Mesothelial cell of epicardium (in vitro differentiated cells): ENCODE measurements at places on chromosomes 16 and 17. TPM values are rescaled to one million over a fixed set of nuclear protein-coding genes. Genes with fewer than 3 reads are reported as not detected.
A peak's percentile ranks its signal among the peaks of the same experiment; 100 is the strongest.

- peaks cover 2% of the 10 kb centered on the region for H3K27me3 ChIP-seq
- no peaks in the 10 kb centered on the region for H3K36me3 ChIP-seq
- H3K27ac ChIP-seq = no peak overlapping the region
- no peak for DNase-seq
- no peak overlapping the region for H3K4me3 ChIP-seq
Measured at GRCh38 chr16:83338941-83339340, 468.8 kb upstream of the HSBP1 start.

The IKZF3 gene
- 0.58 to 0.75 TPM (median 0.67 TPM) in 3 replicates for total RNA-seq

DNA sequence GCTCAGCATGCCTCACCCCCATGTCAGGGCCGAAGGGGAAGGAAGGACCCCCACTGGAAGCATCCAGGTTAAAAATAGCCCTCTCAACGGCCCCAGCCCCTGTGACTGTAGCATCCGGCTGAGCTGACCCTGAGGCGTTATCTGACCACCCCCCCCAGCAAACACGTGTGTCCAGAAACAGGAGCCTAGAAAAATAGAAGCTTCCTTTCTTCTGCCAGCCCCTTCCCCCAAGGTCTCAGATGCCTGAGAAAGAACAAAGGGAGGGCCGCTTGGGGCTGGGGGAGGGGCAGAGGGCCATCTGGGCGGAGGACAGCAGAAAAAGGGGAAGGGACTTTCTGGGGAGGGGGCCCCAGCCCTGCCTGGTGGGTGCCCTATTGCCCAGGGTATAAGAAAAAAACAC, 55.8 kb downstream of the ACTG1 start:
- H3K4me1 ChIP-seq = peaks cover 6% of the 10 kb centered on the region
- DNase-seq = no peak
- H3K27me3 ChIP-seq = no peaks in the 10 kb centered on the region

GRCh38 chr16:2470603-2471015, 488 bp upstream of the NTN3 start:
- peak overlapping the region; percentile 25 for H3K27ac ChIP-seq
- peaks cover 27% of the 10 kb centered on the region for H3K4me1 ChIP-seq
- H3K27me3 ChIP-seq = no peaks in the 10 kb centered on the region
- no peaks in the 10 kb centered on the region for H3K36me3 ChIP-seq

GRCh38 chr17:83099570-83100181, 20.3 kb downstream of the METRNL start:
- H3K4me1 ChIP-seq = peaks cover 54% of the 10 kb centered on the region
- peaks cover 7% of the 10 kb centered on the region for H3K36me3 ChIP-seq
- peak overlapping the region; percentile 97 for H3K27ac ChIP-seq

The ABCC12 gene
- not detected in 3 replicates for total RNA-seq

DNA sequence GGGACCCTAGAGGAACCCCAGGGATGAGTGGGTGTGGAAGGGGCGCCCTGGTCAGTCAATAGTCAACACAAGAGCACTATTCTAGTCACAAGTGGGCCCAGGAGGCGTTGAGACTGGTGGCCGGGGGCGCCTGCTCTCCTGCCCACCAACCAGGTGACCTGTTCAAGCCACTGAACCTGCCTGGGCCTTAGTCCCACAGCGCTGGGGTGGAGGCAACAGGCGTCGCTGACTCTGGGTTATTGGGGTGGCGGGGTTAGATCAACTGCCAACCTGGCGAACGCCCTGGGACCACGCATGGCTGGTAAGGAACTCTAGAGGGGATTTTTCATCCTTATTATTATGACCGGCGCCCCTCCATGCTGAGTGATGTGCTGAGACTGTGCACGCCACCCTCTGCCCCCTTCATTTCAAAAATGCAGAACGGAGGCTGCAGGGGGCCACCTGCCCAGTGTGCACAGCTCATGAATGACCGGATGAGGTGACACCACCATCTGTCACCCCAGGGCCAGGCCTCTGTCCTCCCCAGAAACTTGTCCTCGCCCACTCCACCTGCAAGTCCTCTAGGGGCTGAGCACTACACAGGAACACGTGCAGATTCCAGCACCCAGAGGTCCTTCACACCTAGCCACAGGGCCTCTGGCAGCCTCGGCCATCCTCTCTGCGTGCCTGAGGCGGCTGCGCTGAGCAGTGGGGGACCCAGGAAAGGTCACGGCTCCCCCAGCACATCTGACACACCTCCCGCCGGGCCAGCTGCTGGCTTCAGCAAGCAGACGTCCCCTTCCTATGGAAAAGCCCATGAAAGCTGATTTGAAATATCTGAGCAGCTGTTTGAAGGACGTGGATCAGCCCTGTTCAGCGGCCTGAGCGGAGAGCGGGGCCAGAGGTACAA, 51.6 kb upstream of the DNAH17 start:
- H3K4me1 ChIP-seq = peaks cover 3% of the 10 kb centered on the region
- no peaks in the 10 kb centered on the region for H3K27me3 ChIP-seq
- H3K4me3 ChIP-seq = no peak overlapping the region

GRCh38 chr17:6755731-6756184, at the start of gene XAF1:
Gene XAF1, plus strand, starts transcription at chr17:6756046. Its CDS starts 33 bp downstream, at chr17:6756079.
- H3K36me3 ChIP-seq = no peaks in the 10 kb centered on the region
- peak within 1 kb of the TSS; percentile 47 for H3K27ac ChIP-seq
- peaks cover 15% of the 10 kb centered on the region for H3K4me1 ChIP-seq
- H3K27me3 ChIP-seq = peaks cover 29% of the 10 kb centered on the region
- DNase-seq = no peak

DNA sequence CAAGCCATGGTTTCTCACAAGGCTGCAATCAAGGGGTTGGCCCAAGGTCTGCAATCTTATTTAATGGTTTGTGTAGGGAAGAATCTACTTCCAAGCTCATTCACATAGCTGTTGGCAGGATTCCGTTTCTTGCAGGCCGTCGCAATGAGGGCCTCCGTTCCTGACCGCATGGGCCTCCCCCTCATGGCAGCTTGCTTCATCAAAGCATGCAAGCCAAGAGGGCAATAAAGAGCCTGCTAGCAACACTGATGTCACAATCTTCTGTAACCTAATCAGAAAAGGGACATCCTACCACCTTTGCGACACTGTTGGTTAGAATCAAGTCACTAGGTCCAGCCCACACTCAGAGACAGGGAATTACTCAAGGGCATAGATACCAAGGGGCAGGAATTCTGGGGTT, 95.5 kb downstream of the CCT6B start:
- no peaks in the 10 kb centered on the region for H3K36me3 ChIP-seq
- no peak overlapping the region for H3K27ac ChIP-seq
- DNase-seq = no peak
- no peak overlapping the region for H3K4me3 ChIP-seq
- peaks cover 30% of the 10 kb centered on the region for H3K27me3 ChIP-seq

DNA sequence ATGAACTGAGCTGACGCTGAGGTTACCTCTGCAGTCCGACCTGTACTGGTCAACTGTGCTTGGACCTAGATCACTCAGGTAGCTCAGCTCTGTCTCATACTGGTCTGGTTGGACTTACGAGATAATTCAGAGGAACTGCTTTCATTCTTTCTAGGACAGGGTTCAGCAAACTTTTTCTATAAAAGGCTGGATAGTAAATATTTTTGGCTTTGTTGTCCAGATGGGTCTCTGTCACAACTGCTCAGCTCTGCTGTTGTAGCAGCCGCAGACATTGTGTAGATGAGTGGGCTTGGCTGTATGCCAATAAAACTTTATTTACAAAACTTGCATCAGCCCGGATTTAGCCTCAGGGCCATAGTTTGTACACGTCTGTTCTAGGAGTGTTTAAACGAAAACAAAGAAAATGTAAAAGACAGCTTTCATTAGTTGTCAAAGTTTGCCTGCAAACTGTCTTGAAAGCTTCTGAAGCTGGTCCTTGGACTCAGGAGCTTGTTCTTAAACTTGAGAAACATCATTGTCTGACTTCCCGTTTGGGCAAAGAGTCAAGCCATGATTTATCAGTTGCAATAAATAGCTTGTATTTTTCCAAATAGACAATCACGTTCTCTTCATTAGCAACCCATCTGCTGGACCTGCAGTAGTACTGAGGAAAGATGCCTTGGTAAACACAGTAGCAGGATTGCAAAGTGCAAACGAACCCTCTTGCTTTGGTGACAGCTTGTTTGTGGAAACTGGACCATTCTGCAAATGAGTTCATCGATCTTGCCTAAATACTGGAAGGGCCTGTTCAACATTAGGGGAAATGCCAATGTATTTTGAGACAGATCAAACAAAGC, 253.4 kb downstream of the SNX29 start:
- peaks cover 11% of the 10 kb centered on the region for H3K4me1 ChIP-seq
- no peak for DNase-seq
- peaks cover 3% of the 10 kb centered on the region for H3K27me3 ChIP-seq
- H3K36me3 ChIP-seq = no peaks in the 10 kb centered on the region
- no peak overlapping the region for H3K4me3 ChIP-seq

DNA sequence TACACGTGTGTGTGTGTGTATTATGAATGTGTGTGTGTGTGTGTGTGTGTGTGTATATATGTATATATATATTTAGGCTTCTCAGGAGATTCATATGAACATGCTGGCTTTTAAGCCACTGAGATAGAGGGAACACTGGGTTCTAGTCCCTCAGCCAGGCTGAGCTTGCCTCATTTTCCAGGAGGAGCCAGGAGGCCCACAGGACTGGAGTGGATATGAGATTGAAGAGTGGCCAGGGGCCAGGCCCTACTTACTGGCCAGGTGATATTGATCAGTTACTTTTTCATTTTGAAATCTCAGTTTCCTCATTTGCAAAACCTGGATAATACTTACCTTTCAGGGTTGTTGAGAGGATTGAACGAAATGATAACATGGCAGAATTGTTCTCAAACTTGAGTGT, 5.8 kb downstream of the PCTP start:
- DNase-seq = no peak
- H3K4me3 ChIP-seq = no peak overlapping the region
- H3K27ac ChIP-seq = no peak overlapping the region

The KRTAP17-1 gene
- total RNA-seq = not detected in 3 replicates

The ARL2BP gene
- total RNA-seq = 34.4 to 38.2 TPM (median 35.9 TPM) in 3 replicates

GRCh38 chr17:61659437-61659836, 68.4 kb upstream of the NACA2 start:
- H3K36me3 ChIP-seq = no peaks in the 10 kb centered on the region
- peaks cover 24% of the 10 kb centered on the region for H3K4me1 ChIP-seq
- no peak overlapping the region for H3K27ac ChIP-seq
- no peak for DNase-seq

The ZP2 gene
- total RNA-seq = not detected in 3 replicates

DNA sequence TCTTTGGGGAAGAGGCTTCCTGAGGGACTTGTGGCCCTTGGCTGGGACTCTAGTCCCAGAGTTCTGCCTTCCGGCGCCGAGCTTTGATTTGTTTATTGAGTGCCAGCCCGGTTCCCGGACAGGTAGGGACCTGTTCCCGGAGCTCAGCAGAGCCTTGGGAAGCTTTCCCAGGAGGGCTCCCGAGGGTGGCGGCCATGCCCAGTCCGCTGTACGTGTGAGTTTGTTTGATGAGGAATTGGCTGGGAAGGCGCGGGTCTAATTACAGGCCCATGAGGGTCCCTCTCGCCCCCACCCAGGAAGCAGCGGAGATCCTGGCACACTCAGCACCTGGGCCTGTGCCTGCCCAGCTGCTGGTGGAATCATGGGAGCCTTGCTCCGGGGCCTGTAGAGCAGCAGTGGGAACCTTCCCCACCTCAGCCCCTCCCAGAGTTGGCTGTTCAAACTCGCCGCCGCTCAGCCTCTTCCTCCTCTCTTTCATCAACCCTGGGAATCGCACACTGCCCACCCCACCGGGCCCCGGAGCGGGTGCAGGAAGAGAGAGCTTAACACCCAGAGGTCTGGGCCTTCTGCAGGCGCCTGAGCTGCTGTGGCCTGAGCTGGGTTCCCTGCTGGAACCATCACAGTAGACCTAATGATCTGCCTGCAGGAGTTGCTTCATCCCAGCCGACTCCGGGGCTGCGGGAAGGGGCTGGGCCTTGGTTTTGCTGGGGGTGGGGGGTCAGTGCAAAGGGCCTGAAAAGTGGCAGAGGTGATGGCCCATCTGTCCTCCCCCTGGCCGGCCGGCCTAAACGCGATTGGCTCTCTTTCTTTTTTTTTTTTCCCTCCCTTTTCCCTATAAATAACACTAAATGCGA, 313.7 kb downstream of the SEC14L1 start:
- peak overlapping the region; percentile 48 for H3K4me3 ChIP-seq
- DNase-seq = no peak
- H3K36me3 ChIP-seq = no peaks in the 10 kb centered on the region
- H3K27ac ChIP-seq = peak overlapping the region; percentile 84

- H3K27ac ChIP-seq = no peak overlapping the region
- no peak for DNase-seq
- no peaks in the 10 kb centered on the region for H3K36me3 ChIP-seq
- H3K4me1 ChIP-seq = peaks cover 41% of the 10 kb centered on the region
- H3K4me3 ChIP-seq = no peak overlapping the region
Measured at GRCh38 chr16:85455534-85455933, 157.6 kb upstream of the GSE1 start.

The MT1H gene
- total RNA-seq = not detected in 3 replicates

GRCh38 chr16:56424791-56425438, 430 bp downstream of the AMFR start:
- no peaks in the 10 kb centered on the region for H3K36me3 ChIP-seq
- peak overlapping the region; percentile 88 for H3K27ac ChIP-seq
- DNase-seq = peak; percentile 65
- H3K27me3 ChIP-seq = no peaks in the 10 kb centered on the region
- peak overlapping the region; percentile 89 for H3K4me3 ChIP-seq

The EMP2 gene
- 50.7 to 53.8 TPM (median 51.0 TPM) in 3 replicates for total RNA-seq

DNA sequence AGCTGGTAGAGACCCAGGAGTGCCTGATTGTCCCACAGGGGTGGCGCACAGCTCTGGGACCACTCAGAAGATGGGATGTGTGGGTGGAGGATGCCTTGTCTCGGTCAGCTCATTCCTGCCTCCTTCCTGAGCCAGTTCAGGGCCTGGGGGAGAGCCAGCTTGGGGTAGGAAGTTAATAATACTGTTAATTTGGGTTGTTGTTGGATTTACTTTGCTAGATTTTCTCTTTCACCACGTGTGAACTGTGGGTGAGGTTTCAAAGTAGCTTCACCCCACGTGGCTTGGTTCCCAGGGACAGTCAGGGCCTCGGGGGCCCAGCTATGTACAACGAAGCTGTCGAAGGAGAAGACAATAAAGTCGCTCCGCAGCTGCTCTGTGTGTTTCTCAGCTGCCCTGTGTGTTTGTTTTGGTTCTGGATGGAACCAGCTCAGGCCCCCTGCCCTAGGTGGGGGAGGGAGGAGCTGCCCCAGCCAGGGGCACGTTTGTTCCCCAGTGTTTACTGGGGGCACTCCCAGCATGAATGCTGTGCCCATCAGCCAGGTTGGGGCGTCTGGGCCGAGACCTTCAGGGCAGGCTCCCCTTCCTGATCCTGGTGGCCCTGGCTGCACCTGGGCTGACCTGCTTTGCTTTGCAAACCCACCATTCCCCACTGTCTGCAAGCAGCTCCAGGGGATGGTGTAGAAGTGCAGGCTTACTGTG, 2.3 kb downstream of the NUDT16L1 start:
- no peak for DNase-seq
- no peak overlapping the region for H3K27ac ChIP-seq

The KRT35 gene
- not detected in 3 replicates for total RNA-seq

DNA sequence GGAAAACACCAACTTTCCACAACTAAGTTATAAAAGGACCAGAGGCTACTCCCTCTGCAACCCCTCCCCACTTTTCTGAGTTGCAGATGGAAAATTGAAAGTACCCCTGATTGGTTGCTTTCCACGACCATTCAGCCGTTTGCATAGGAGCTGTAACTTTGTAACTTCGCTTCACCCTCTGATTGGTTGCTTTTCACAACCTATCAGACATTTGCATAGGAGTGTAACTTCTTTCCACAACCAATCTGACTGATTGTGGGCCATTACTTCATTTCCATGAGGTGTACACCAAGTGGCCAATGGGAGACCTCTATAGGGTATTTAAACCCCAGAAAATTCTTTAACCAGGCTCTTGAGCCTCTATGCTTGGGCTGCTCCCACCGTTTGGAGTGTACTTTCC, 644.1 kb downstream of the WWOX start:
- H3K36me3 ChIP-seq = no peaks in the 10 kb centered on the region
- no peak for DNase-seq
- no peak overlapping the region for H3K4me3 ChIP-seq

The LPCAT2 gene
- total RNA-seq = 22.4 to 25.1 TPM (median 25.0 TPM) in 3 replicates

The GAS2L2 gene
- 0.09 to 0.20 TPM (median 0.11 TPM) in 3 replicates for total RNA-seq

The KIF2B gene
- not detected in 3 replicates for total RNA-seq
